Stimulated activated CD8-positive, alpha-beta memory T cell treated with anti-CD3 and anti-CD28 coated beads, Interleukin-2, amount 100 ng/mL, for 1 hour (primary cell): ENCODE measurements at places on chromosomes 6 and 20.

DNA sequence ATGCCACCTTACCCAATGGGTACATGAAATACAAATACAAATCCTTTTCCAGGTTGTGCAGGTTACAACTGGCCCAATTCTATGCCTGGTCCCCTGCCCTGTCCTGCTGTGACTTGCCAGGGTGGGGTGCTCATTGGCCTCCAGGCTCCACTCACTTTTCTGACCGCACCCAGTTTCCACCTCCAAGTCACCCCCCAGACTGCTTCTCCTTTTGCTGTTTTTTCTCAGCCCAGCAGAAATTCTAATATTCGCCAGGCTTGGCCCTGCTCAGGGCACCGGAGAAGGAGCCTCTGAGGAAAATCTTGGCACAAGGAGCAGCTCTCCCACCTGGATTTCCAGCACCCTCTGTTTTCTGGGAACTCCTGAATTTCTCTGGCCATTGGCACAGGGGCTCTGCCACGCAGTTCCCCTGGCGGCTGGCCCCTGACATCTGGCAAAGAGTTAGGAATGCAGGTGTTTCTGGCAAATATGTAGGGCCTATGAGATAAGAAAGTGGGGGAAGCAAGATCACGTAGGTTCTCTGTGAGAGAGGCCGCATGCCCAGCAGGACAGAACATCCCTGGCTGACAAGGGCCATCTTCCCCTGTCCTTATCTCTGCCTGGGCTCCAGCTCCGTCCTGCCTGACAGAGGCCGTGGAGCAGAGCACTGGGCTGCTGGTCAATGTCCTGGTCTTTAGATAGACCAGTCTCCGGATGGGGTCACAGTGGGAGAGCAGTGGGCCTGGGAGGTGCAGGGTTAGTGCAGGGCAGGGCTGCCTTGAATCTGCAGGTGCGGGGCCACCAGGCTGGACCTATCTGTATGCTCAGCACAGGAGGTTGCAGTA is 2.9 kb upstream of the RAET1E start:
- no peak for DNase-seq

GRCh38 chr6:69584536-69584912 is 212.3 kb downstream of the LMBRD1 start:
- DNase-seq: no peak

DNA sequence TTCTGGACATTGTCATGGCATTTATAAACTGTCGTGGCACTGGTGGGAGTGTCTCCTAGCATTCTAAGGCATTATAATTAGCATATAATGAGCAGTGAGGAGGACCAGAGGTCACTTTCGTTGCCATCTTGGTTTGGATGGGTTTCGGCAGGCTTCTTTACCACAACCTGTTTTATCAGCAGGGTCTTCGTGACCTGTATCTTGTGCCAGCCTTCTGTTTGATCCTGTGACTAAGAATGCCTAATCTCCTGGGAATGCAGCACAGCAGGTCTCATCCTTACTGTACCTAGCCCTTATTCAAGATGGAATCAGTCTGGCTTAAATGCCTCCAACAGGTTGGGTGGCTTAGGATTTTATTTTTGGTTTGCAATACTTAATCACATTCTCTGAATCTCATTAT is 142.7 kb upstream of the GGTLC1 start:
- DNase-seq: no peak

- DNase-seq: no peak
Measured at GRCh38 chr6:113936093-113936934, 34.6 kb downstream of the HDAC2 start.

DNA sequence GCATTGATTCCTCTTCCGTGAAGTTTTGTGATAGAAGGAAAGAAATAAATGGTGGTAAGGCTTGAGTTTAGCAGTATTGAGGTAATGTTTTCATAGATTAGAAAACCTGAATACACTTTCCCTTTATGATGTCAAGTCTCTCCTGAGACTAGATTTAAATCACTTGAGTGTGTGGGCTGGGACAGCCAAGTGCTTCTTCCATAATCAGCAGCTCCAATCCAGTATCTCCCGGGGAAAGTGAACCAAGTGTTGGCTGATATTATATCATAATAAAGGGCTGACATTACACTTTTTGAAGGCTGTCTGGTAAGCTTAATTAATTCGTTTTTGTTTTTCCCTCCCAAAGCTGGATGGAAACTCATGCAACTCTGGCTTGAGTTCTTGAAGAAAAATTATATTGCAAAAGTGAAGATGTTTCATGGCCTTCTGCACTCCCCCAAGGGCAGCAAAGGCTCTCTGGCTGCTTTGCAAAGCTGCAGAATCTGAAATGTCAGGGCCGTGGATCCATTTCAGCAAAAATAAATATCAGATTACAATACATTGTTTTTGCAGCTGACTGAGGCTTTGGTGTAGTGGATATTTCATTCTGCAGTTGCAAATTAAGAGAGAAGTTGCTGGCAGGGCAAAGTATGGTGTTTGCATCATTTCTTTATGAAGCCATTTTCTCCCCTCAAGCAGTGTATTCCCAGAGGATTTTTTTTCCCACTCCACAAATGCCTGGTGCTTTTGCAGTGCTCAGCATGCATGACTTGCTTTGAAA is 101.2 kb downstream of the MKKS start:
- DNase-seq: no peak

- no peak for DNase-seq
Measured at GRCh38 chr20:40680161-40680959, 8.7 kb downstream of the MAFB start.

DNA sequence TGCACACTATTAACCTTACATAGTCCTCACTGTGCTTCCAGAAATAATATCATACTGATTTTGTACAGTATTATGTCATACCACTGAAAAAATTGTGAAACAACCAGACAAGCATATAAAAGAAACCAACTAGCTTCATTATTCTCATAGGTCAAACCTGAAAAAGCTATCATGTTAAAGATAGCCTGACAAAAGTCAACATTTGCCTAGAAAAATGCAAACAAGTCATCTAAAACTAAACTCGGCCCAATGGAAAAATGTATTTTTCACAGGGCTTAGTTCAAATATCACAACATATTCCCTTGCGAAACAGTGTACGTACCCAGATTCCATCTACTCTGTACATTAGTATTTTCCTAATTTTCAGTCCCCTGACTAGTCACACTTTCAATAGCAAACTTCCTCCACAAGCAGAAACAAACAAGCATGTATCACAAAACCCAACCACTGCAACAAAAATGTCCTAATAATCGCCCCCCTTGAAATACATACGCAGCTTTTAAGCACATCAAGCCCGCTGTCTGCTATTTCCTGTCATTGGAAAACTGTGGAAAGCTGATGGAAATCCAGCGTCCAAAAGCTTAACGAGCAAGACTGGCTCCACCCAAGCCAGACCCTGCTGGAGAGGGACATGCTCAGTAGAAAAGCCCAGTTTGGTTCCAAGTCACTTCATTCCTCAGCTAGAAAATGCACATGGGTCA is 93.1 kb downstream of the EPB41L2 start:
- no peak for DNase-seq

- DNase-seq: no peak
Measured at GRCh38 chr6:156953479-156954146, 176.4 kb downstream of the ARID1B start.

GRCh38 chr6:37704923-37705238 is 7.2 kb upstream of the MDGA1 start:
- no peak for DNase-seq

DNA sequence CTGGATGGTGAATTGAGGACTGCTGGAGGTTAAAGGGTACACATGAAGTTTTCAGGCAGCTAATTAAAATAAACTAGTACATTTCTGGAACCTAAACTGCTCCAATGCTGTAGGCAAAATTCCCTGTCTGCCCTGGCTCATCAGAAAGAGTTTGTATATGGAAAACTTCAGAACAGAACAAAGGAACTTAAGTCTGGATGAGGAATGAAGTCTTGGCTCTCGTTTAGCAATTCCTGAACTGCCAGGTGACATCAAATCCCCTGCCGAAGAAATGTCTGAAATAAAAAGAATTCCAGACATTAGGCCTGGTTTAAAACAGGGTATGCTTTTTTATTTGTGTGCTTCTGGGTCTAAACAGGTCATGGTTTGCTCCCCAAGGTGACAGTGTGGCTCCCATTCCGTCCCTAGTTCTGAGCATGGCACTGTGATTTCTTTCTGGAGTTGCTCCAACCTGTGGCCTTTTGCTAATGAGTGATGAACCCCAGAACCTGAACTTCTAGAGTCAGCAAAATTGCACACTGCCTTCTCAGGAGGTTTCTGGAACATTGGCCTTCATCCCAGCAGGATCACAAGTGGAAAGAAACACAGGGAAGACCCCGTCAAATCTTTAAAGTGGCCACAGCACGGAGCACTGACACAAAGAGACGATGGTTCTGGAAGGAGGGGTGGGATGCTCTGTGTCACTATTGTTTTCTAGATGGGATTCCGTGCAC is 129.4 kb upstream of the NAA20 start:
- DNase-seq: no peak

DNA sequence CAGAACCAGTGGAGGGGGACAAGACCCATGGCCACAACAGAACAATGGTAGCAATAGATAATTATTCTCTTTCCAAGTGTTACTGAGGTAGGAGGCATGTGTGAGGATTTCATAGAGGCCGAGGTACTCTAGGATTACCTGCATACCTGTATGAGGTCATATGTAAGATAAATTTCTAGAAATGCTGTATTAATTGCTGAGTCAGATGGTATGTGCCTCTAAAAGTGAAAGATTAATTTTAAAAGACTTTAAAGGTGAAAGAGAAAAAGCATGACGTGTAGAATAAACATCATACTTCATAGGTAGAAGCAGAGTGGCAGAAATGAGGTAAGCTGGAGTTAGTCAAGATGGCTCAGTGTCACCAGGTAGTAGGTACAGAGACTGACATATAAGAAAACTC is 51.6 kb downstream of the ZHX3 start:
- no peak for DNase-seq
